ENCODE measurements at places on chromosomes 3 and 15.

GRCh38 chr15:73550190-73550589 is 83.0 kb downstream of the NPTN start:
- DNase-seq: no peak

DNA sequence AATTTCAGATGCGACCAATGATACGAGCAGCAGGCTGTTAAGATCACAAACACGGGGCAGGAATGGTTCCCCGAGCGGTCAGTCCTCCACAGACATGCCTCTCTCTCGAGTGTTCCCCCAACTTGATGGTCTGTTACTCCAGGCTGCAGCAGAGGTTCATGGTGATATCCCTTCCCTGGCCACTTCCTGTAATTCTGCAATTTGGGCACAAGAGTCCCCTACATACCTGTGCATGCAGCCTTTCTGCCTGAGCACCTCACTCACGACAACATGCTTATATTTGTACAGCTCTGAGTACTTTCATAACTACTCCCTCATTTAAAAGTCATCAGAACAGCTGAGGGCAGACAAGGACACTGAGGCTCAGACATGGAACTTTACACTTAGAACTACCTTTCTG is 408.1 kb upstream of the NR2F2 start:
- no peak for DNase-seq

GRCh38 chr3:15708882-15709677 is 88.7 kb downstream of the ANKRD28 start:
- no peak for DNase-seq

DNA sequence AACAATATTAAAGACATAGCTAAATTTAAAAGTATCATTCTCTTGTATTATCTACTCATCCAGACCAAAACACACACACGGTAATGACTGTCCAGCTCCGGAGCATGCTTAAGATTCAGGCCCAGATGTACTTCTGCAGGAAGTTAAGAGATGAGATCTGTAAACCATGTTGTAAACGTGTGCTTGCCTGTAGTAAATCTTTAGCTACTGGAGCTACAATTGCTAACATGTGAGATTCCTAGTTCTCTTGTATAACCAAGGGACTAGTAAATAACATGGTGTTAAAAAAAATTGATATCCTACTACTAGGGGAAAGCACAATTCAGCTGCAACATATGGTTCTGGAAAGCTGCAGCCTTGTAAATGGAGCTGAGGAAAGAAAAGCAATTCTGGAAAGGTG is 651.7 kb upstream of the CCDC54 start:
- no peak for DNase-seq

- DNase-seq: no peak
Measured at GRCh38 chr3:152466784-152467183, 198.1 kb downstream of the MBNL1 start.

DNA sequence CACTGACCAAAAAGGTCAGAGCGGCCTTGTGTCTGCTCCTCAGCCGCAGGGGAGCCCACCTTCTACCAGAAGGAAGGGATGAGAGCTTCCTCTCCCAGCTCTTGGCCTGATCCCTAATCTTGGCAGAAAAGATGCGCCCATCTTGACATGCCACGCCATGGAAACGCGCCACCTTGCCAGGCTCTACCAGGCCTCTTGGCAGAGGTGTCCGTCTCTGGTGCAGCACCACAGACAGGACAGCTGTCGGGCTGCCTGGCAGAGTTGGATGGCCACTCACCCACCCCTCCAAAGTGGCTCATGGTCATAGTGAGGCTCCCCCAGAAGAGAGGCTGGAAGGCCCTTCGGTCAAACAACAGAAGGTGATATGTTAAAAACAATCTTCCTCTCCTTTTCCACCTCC is 105.2 kb downstream of the LIPC start:
- no peak for DNase-seq

DNA sequence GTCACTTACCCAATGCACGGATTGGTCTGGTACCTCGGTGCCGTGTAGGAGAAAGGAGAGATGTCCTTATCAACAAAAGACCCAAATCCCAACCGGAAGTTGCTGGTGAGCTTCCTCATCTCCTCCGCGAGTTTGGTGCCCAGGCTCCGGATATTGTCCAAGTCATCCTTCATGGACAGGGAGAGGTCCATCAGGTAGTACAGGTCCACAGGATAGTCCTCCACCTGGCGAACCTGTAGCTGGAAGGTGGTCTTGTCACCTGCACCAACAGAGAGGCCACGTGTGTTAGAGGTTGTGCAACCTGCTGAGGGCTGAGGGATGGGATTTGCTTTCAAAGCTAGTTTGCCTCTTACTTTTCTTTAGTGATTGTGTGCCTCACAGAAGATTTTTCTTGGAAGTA is 38.9 kb downstream of the ITGB5 start:
- DNase-seq: no peak

DNA sequence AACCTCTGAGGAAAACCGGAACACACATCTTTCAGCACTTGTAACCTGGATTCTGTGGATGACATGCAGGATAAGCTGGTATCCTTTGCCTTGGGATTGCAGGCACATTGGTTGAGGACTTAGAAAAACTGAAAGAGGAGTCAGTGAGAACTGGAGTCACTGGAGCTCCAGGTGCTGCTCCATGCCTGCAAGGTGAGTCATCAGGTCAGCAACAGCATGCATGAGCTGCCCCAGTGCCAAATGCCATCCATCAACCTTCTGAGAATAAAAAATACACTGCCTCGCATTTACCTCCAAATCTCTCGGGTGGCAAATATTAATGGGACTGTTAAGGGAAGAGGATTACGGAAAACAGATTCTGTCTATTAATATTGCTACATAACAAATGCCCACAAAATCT is 729.1 kb downstream of the NTRK3 start:
- no peak for DNase-seq

DNA sequence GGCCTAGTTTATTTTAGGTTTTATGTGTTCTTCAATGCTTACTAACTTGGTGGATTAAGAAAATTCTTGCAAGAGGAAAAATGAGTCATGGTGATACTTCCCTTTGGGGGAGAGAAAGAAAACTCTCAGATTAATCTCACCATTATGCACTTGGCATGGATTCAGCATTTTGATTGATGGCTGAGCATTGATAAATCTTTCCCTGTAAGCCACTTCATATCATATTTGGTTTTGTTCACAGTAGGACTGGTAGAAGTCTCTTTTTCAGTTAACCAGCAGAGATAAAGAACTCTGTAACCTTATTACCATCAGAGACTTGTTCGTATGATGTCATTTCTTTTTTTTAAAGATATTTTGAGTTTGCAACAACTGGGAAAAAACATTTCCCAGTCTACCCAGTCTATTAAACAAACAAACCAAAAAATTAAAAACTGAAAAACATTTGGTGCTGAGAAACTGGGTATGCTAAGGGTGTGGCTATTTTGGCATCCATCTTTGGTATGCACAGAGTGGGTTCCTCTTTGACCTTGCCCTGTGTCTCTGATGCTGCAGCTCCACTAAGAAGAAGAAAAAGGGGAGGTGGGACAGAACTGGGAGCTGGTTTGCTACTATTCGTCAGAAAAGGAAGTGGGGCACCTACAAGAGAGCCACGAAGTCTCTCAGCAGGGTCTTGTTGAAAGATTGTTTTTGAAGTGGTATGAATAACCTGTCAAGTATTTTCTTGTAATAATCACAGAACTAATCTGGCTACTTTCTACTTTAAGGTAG is 17.2 kb downstream of the TMOD3 start:
- no peak for DNase-seq

DNA sequence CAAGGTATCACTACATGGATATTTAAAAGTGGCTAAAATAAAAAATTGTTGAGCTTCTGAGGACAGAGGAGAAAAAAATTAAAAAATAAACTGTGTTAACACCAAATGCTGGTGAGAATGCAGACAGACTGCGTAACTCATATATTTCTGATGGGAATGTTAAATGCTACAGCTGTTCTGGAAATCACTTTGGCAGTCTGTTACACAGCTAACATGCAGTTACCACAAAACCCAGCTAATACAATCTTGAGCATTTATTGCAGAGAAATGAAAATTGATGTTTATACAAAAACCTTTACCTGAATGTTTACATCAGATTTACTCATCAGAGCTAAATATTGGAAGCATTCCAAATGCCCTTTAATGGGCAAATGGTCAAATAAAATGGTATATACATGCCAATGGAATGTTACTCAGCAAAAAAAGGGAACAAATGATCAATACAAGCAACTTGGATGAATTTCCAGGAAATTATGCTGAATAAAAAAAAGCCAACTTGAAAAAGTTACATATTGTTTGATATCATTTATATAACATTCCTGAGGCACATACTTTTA is 24.6 kb downstream of the MNS1 start:
- no peak for DNase-seq

GRCh38 chr3:158808697-158809096 is 6.8 kb downstream of the MFSD1 start:
- DNase-seq: no peak

- no peak for DNase-seq
Measured at GRCh38 chr15:57609805-57610529, 18.3 kb downstream of the MYZAP start.

GRCh38 chr3:71241981-71242560 is 341.5 kb downstream of the FOXP1 start:
- DNase-seq: no peak

GRCh38 chr3:23807424-23808015 is 1.8 kb downstream of the UBE2E1 start:
- no peak for DNase-seq
